ENCODE measurements at places on chromosomes 11 and 22.

GRCh38 chr11:64611869-64612646, 21.0 kb downstream of the SLC22A12 start:
- no peak for DNase-seq

GRCh38 chr11:93512073-93512475, 31.1 kb downstream of the SMCO4 start:
- no peak for DNase-seq

GRCh38 chr11:130166457-130166784, 6.8 kb downstream of the ST14 start:
- DNase-seq, result peak; percentile 87

GRCh38 chr11:12963051-12963450, 46.1 kb upstream of the RASSF10 start:
- no peak for DNase-seq

- DNase-seq, result no peak
These were observed 4.6 kb upstream of the MUC6 start for GRCh38 chr11:1041149-1041467.

DNA sequence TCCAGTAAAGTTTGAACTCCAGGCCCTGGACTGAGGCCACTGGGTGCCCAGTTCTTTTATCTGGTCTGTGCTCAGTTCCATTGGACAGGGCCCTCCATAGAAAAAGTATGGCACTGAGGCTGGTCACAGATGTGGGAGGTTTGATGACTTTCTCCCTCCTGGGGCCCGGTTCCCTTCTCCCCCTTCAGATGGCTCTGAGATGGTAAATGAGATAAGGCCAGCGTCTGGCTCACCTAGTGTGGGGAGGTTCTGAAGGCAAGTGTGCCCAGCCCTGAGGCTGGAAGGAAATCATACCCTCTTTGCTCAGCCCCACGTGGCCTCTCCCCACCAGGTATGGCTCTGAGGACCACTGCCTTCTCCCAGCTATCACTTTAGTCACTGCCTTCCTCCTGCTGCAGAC, 1.5 kb upstream of the CLDN5 start:
- no peak for DNase-seq

GRCh38 chr11:24575392-24575791, 78.5 kb downstream of the LUZP2 start:
- DNase-seq, result peak; percentile 82

DNA sequence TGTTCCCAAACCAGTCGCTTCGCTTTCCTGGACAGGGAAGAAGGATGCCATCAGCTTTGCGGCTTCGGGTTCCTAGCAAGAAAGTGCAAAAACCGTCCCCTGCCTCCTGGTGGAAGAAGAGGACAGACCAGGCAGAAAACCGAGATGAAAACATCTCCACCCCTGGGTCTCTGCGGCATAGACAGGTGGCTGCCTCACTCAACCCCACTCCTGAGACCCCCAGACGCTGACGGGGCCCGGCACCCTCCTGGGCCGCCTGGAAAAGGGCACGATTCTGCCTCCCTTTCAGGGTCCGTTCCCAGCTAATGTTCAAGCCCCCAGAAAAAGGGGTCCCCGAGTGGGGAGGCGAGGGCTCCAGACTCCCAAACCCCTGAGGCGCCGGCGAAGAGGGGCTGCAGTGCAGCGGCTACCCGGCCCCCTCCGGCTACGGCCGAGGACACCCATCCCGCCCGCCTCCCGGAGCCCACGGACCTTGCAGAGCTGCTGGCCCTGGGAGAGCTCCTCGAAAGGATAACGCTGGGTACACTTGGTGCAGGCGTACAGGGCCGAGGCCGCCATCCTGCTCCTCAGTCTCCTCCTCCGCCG, 569 bp downstream of the FAM76B start:
- peak; percentile 39 for DNase-seq

DNA sequence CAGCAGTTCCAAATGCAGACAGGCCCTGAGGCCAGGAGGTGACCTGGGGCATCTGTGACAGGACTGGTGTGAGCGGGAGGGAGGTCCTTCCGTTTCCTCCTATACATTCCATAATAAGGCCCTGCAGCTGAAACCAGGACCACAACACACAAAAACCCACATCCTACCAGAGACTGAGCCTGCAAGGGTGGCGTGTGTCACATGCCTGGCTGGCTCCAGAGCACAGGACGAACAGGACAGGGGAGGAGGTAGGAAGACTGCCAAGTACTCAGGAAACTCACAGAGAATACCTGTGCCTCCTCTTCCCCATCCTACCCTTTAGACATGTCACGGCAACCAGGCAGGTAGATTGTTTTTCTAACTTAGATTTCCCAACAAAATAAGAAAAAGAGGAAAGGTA, 103.9 kb downstream of the ARL14EP start:
- DNase-seq, result no peak

GRCh38 chr22:41094041-41094593, 1.7 kb downstream of the EP300 start:
- DNase-seq, result peak; percentile 30

GRCh38 chr22:46801826-46802607, 39.6 kb downstream of the TBC1D22A start:
- no peak for DNase-seq

DNA sequence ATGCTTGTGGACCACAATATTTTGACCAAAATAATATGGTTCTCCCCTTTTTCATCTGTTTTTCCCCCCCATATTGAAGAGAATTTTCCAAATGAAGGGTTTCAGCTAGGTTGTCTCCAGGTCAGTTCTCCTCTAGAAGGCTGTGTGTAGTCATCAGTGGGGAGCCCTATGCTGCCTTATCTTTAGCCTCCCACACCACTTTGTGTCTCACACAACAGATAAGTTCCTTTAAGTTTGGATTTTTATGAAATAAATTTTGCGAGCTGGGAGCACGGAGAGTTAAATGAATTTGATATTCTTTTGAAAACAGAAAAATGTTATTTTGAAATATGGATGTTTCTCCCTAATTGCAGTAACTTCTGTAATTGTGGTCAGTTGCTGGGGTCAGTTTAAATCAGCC, 28.9 kb downstream of the PAX6 start:
- no peak for DNase-seq

GRCh38 chr22:44777364-44777755, 25.0 kb downstream of the ARHGAP8 start:
- DNase-seq, result no peak

- no peak for DNase-seq
These were observed 29.1 kb upstream of the ANGPTL5 start for GRCh38 chr11:101945448-101945847.

- peak; percentile 31 for DNase-seq
These were observed 76.4 kb upstream of the PPARA start for GRCh38 chr22:46073683-46074504.

DNA sequence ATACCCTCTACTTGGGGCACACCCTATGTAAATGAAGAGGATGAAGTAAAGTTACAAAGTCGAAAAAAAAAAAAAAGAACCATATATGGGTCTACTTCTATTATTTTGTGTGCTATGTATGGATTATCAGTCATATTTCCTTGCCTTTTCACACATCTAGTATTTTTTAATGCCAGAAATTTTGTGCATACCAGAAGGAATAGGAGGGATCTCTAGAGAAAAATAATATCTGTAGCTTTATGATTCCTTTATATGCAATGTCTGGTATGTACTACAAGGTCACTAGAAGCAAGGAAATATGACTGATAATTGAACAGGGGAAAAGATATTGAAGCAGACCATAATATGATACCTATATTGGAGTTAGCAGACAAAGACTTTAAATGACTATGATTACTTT, 713.4 kb downstream of the OPCML start:
- peak; percentile 43 for DNase-seq

- DNase-seq, result no peak
These were observed 12.8 kb downstream of the DKK3 start for GRCh38 chr11:11995601-11996000.

GRCh38 chr22:43969021-43969878, 14.0 kb downstream of the SAMM50 start:
- no peak for DNase-seq

DNA sequence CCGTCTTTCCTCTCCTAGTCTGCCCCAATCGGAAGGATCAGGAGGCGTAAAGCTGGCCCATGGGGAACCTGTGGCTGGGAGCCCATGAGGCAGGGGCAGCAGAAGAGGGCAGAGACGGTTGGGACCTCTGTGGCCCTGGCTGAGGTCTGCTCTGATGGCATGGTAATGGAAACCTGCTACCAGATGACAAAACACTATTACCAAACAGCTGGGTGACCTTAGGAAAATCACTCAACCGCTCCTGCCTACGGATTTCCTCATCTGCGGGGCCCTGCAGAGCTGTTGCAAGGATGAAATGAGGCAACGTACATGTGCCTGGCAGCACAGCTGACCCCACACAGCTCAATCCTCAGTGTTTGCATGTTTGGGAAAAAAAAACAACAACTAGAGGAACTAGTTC, 4.6 kb downstream of the AP5B1 start:
- no peak for DNase-seq

DNA sequence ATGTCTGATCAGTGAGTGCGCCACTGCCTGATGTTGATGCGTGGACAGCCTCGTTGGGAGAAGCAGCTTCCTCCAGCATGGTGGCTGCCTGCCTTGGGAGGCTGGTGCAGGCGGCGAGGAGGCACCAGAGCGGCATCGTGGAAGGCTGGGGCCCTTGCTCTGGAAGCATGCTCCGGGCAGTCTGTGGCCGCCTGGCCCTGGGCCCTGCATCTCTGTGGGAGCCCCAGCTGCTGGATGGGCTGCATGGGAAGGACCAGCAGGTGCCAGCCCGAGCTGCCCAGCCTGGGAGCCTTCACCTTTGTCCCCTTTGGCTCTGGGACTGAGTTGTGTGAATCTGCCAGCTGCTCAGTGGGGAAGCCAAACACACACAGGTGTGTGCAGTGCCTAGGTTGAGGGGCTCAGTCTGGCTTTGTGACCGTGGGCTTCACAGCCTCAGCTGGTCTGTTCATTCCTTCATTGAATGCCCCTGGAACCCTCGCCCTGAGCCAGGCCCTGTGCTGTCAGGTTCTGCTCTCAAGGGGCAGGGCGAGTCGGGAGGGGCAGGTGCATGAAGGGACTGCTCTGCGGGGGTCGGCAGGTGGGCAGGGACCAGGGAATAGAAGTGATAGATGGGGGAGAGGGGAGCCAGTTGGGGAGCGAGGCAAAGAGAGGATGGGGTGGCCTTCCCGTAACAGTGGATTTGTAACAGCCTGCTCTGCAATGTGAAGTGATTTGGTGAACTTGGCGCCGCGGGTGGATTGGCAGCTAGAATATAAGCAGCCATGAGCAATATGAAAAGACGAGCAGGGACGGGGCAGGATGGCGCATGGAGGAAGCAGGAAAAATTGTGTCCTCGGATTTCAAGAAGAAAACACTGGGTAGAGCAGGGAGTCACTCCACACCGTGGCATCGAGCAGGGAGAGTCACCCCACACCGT, 354.2 kb downstream of the TBC1D22A start:
- DNase-seq, result no peak

DNA sequence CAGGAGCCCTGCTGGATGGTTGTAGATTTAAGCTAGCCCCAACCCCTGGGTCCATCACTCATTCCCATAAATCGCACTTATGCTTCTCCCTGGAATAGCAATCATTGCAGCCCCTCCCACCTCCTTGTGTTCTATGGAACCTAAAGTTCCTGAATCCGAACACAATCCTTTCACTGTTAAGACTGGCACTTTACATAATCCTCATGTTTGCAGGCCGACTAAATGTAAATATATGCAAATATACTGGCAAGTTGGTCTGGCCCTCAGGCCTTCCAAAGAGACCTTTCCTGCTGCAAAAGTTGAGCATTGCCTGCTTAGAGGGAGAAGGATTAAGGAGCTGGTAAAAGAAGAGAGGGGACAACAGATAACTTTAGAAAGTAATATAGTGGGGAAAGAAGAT, 892.9 kb downstream of the OPCML start:
- no peak for DNase-seq
